ENCODE measurements at places on chromosomes 2 and 18.

GRCh38 chr2:144006139-144006538, 513.8 kb downstream of the ZEB2 start:
- DNase-seq, result no peak

GRCh38 chr2:12262681-12263436, 453.9 kb upstream of the TRIB2 start:
- DNase-seq, result peak; percentile 62

DNA sequence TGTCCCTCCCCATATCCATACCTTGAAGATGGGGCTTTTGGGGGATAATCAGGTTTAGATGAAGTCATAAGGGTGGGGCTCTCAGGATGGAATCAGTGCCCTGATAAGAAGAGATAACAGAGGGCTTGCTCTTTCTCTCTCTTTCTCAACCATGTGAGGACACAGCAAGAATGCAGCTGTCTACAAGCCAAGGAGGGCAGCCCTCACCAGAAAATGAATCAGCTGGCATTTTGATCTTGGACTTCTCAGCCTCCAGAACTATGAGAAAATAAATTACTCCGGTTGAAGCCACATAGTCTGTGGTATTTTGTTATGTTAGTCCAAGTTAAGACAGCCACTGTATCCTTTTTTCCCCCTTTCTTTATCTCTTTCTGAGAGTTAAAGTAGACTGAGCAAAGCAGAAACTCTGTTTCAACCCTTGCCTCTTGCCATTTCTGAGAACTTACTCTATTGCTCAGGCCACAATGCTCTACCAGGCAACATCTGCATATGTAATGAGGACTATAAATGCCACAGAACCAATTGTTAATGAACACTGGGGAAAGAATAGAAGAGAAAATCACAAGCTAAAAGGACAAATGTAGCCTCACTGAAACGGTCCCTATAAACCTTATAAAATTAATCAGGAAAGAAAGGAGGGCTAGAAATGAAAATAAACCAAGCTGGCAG, 56.9 kb downstream of the SRBD1 start:
- DNase-seq, result no peak

GRCh38 chr2:233476651-233477547, 89.7 kb downstream of the USP40 start:
- DNase-seq, result no peak

DNA sequence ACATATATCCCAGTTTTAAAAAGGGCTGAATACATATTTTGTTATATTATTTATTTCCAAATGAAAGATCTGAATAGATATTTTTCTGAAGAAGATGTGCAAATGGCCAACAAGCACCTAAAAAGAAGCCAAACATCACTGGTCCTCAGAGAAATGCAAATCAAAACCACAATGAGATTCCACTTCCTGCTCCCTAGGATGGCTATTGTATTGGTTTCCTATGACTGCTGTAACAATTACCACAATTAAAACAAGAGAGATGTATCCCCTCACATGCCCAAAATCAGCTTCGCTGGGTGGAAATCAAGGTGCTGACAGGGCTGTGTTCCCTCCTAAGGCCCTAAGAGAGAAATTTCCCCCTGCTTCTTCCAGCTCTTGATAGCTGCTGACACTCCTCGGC, 23.2 kb downstream of the ABCB11 start:
- no peak for DNase-seq

GRCh38 chr2:132416723-132417395, at the start of gene GPR39:
Gene GPR39 (plus strand): TSS chr2:132416805.
- DNase-seq, result no peak

- DNase-seq, result no peak
Observed at GRCh38 chr2:215399067-215399716, 36.7 kb downstream of the FN1 start.

GRCh38 chr2:117832905-117833613, 18.6 kb downstream of the DDX18 start:
- no peak for DNase-seq

DNA sequence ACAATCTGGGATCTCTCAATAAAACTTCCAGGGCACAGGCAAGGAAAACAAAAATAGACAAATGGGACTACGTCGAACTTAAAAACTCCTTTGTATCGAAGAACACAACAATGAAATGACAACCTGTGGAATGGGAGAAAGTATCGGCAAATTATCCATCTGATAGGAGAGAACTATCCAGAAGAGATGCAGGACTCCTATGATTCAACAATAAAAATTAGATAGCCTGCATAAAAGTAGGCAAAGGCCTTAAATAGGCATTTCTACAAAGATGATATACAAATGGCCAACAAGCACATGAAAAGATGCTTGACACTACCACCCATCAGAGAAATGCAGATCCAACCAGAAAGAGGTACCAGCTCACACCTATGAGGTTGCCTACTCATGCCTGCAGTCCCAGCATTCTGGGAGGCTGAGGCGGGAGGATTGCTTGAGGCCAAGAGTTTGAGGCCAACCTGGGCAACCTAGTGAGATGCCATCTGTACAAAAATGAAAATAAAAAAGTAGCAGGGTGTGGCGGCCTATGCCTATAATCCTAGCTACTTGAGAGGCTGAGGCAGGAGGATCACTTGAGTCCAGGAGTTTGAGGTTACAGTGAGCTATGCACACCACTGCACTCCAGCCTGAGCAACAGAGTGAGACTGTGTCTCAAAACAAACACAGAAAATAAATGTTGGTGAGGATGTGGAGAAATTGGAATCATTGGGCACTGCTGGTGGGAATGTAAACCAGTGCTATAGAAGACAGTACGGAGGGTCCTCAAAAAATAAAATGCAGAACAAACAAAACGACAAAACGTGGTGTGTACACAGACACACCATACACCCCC, 21.6 kb downstream of the TWIST2 start:
- DNase-seq, result no peak

DNA sequence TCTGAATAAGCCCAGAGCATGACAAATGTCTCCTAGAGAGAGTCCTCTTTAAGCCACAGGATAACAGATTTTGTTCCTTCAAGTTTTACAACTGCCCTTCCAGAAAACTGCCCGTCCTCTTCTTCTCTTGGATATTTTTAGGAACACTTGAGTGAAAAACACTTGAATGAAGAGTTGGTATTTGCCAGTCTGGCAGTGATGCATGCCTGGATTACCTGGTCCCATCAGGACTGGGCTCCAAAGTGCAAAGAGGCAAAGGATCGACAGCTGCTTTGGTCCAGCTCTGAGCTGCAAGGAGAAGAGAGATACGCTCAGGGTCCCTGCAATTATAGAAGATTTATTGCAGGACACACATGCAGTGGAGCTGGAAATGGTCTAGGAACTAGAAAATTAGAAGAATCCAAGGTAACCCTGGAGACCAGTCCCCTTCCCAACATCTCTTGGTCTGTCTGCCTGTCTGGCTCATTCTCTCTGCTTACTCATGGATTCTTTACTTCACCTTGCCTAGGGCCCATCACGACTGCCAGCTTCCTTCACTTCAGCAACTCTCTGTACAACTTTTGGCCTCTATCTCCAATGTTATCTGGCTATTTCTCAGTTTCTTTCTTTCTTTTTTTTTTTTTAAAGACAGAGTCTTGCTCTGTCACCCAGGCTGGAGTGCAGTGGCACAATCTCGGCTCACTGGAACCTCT, 112.1 kb upstream of the SIX2 start:
- no peak for DNase-seq

DNA sequence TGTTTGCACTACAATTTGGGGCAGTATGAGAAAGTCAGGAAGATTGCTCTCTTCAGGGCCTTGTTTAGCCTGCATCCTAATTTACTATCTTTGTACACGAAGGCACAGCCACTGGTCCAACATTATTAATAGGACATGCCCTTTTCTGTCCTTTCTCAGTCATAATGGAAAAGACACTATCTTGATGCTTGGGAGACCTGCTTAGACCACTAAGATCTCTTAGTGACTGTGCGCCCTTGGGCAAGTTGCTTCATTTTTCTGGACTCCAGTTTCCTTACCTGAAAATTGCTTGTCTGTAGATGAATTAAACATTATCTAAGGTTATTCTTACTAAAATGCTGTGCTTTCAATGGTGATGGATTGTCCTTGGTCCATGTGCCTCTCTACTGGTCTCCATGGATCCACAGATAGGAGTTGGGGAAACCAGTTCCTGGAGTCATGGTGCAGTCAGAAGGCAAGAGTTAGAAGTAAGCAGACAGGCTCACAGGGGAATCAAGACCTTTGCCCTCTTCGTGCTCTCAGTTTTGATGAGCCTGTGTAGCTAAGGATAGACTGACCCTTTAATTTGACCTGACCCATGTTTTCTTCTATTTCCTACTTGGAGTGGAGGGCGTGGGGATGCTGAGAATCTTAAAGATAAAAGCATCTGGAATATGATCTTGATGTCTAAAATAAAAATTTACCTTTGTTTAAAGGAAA, 114.0 kb downstream of the RAPGEF4 start:
- no peak for DNase-seq

- DNase-seq, result no peak
Observed at GRCh38 chr2:98039085-98039756, 43.5 kb upstream of the TMEM131 start.

DNA sequence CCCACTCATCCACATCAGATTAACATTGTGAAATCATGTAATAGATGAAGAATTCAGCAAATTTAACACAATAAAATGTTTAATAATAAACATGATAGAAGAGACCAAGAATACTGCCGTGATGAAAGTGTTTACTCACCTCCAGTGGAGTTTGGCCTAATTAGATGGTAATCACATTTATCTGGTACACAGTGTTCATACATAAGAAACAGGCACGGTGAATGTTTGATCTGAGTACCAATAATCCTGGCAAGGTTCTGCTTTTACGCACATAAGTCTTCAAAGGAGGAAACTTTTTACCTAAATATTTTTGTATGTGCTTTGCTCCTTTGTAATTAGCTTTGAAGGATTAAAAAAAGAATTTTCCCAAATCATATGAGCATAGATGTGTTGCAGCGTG, 122.5 kb downstream of the IRS1 start:
- DNase-seq, result no peak

DNA sequence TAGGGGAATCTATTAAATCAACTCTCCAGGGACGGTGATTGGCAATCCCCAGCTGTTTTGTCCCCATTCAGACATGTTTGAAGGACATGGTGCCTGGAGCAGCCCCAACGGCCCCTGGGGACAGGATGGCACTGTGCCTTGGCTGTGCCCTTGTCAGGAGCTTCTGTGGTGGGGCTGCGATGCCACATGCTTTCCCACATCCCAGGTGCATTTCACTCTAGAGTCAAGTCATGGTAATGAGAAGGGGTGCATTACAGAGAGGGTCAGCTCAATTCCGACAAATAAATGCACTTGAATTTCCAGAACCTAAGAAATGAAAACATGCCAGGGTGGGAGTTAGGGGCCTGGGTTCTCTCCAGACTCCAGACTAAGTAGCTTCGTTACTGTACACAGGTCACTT, 289.4 kb upstream of the PXDN start:
- peak; percentile 27 for DNase-seq

GRCh38 chr2:217797661-217798069, 205.1 kb downstream of the TNS1 start:
- no peak for DNase-seq

- peak; percentile 22 for DNase-seq
Observed at GRCh38 chr2:18883616-18884456, 294.5 kb upstream of the NT5C1B start.

GRCh38 chr2:1854729-1855547, 110.6 kb upstream of the PXDN start:
- peak; percentile 93 for DNase-seq

DNA sequence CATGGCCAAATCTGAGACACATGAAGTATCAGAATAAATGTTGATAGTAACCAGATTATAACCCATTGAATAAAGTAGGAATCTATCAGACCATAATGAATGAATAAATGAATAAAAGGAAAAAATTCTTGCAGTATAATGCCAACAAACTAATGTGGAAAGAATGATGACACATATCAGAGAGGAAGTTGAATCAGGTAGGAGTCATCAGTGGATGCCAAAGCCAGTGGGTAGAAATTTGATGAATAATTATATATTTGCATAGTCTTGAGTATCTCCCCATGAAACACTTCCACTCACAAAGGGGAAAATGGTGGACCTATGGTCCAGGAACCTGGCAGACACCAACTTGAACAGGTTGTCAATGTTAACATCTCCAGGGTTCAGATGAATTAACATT, 68.6 kb downstream of the GALNT3 start:
- DNase-seq, result no peak

DNA sequence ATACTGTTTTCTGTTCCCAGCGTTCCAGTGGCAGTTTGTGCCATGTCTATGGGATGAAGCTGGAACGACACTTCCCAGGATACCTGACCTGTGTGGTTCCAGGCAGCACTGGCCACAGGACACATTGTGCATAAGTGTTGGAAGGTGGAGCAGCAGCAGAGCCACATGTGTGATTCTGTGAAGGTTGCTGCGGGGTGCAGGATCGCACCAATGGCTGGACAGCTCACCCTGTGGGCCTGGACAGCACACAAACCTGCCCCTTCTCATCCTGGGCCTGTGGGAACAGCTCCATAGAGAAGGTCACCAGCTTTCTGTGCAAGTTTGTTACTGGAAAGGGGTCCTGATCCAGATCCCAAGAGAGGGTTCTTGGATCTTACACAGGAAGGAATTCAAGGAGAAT, 252.2 kb upstream of the RAB6C start:
- DNase-seq, result no peak

- DNase-seq, result no peak
Observed at GRCh38 chr18:58218117-58218516, 174.1 kb downstream of the NEDD4L start.

DNA sequence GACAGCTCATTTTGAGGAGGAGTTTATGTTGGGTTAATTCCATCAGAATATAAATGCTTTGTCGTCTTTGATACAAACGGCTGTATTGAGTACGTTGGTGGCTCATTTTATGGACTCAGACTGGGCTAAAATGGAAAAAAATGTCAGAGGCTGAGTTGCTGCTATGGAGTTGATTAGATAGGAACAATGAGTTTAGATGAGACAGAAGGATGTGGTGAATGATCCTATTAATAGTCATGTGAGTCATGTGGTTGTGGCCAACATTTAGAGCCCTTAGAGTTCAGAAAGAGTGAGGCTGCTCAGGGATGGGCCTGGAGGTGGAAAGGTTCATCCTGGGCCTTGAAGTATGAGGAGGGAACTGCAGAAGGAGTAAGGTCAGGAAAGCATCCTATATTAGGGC, 434.2 kb downstream of the MEIS1 start:
- DNase-seq, result no peak

Data from NCI-H1694 (cell line).